Thyroid gland (tissue), 4 donors: ENCODE measurements at places on chromosomes 3 and 15. TPM values are rescaled to one million over a fixed set of nuclear protein-coding genes. Genes with fewer than 3 reads are reported as not detected.

The FSTL1 gene
- 135 TPM for total RNA-seq

The FAM240A gene
- not detected for total RNA-seq

The ANKUB1 gene
- not detected for total RNA-seq

The MOBP gene
- total RNA-seq, result not detected

The PROS1 gene
- total RNA-seq, result 29.3 TPM

The PLS1 gene
- total RNA-seq, result 18.8 TPM

The HSPBAP1 gene
- 15.9 TPM for total RNA-seq

The CP gene
- total RNA-seq, result 22.4 TPM

The HDDC3 gene
- total RNA-seq, result 13.3 TPM

The BSN gene
- total RNA-seq, result 0.81 TPM

DNA sequence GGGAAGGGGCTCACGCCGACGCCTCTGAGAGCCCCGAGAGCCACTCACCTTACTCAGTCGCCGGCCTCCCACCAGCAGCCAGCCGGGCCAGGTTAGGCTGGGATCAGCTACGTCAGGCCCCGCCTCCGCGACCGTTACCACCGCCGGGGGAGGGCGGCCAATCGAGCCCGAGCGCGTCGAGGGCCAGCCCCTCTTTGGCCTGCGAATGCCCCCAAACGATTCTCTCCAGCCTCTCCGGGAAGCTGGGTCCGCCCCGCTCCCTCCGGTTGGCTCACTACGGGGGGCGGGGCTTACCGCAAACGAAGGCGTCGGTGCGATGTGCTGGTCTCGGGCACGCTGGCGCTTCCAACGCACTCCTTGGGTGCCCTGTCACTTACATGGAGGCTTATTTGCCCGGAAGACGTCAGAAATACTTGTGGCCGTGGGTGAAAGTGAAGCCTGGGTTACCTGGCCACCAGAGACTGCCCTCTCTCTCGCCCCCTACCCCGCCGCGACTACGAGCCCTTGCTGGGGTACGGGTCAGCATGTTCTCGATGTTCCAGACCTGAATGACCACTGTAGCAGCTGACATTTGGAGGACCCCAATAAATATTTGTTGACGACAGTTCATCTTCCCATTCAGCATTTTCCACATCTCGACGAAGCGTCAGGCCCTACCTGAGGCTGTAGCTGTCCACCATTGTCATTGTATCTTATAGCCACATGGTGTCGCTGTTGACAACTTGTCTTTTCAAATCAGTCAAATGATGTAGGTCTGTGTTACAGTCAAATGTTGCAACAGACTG lies at the start of gene CEP70:
Gene CEP70 (minus strand): TSS at position 111 of the 785 bp plus-strand sequence. CDS start 21,333 bp downstream, outside the sequence.
- DNase-seq, result peak; percentile 98
- peak within 1 kb of the TSS; percentile 87 for H3K27ac ChIP-seq
- H3K4me3 ChIP-seq, result peak within 1 kb of the TSS; percentile 59
- H3K36me3 ChIP-seq, result no peaks in the 10 kb centered on the region
- peaks cover 5% of the 10 kb centered on the region for H3K4me1 ChIP-seq

GRCh38 chr15:95742256-95742655 lies 588.2 kb upstream of the NR2F2 start:
- H3K4me3 ChIP-seq, result no peak overlapping the region
- no peaks in the 10 kb centered on the region for H3K4me1 ChIP-seq
- no peak overlapping the region for H3K27ac ChIP-seq
- DNase-seq, result no peak
- no peaks in the 10 kb centered on the region for H3K27me3 ChIP-seq

DNA sequence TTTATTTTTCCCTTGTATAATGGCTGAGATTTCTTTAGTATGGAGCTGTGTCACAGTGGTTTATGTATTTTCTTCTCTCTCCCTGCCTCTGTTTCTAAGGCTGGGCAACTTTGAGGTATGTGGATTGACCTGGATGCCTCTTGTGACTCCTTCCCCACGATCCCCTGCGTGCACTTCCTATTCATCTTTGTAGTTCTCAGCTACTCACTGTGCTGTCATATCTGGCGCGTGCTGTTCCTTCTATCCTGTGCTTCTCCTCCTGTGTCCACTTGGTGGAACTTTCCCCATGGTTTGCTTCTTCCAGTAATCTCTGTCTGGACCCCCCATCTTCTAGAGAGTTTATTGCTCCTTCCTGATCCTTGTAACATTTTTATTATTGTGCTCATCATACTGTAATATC lies 97.3 kb downstream of the AKAP13 start:
- H3K4me1 ChIP-seq, result peaks cover 84% of the 10 kb centered on the region
- peak; percentile 81 for DNase-seq
- H3K27ac ChIP-seq, result peak overlapping the region; percentile 67
- no peaks in the 10 kb centered on the region for H3K36me3 ChIP-seq
- no peaks in the 10 kb centered on the region for H3K27me3 ChIP-seq
- H3K4me3 ChIP-seq, result no peak overlapping the region

DNA sequence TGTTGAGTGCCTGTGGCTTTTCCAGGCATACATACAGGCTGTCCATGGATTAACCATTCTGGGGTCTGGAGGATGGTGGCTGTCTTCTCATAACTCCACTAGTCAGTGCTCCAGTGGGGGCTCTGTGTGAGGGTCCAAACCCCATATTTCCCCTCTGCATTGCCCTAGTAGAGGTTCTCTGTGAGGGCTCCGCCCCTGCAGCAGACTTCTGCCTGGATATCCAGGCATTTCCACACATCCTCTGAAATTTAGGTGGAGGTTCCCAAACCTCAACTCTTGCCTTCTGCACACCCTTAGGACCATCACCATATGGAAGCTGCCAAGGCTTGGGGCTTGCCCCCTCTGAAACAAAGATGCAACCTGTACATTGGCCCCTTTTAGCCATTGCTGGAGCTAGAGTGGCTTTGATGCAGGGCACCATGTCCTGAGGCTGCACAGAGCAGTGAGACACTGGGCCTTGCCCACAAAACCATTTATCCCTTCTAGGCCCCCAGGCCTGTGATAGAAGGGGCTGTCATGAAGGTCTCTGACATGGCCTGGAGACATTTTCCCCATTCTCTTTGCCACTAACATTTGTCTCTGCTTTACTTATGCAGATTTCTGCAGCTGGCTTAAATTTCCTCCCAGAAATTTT lies 400.1 kb upstream of the MDFIC2 start:
- no peaks in the 10 kb centered on the region for H3K27me3 ChIP-seq
- H3K27ac ChIP-seq, result no peak overlapping the region
- H3K4me1 ChIP-seq, result no peaks in the 10 kb centered on the region
- no peak overlapping the region for H3K4me3 ChIP-seq

GRCh38 chr3:196357905-196358304 lies 19.7 kb upstream of the TM4SF19 start:
- H3K27me3 ChIP-seq, result no peaks in the 10 kb centered on the region
- no peak overlapping the region for H3K27ac ChIP-seq
- DNase-seq, result no peak
- H3K4me1 ChIP-seq, result no peaks in the 10 kb centered on the region
- H3K4me3 ChIP-seq, result no peak overlapping the region
- peaks cover 52% of the 10 kb centered on the region for H3K36me3 ChIP-seq

GRCh38 chr15:79451361-79451999 lies 19.3 kb downstream of the MINAR1 start:
- no peaks in the 10 kb centered on the region for H3K36me3 ChIP-seq
- H3K4me3 ChIP-seq, result no peak overlapping the region
- no peaks in the 10 kb centered on the region for H3K27me3 ChIP-seq
- H3K4me1 ChIP-seq, result no peaks in the 10 kb centered on the region

DNA sequence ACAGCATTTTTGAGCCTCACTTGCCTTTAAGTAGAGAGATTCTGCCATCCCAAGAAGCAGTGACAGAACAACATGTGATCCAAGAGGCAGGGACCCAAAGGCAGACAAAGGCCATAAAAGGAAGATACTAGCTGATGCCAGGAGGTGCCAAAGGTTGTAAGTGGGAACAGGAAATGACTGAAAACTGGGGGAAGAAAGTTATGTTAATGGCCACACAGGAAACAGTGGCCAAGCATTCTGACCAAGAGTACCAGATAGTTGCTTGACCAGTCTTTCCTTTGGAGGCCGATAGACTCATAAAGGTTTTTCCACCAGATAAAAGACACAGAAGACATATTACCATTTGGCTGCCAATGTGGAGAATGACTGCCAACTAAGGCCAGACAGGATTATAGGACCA lies 274.5 kb upstream of the PEX5L start:
- DNase-seq, result no peak
- H3K27ac ChIP-seq, result no peak overlapping the region
- no peaks in the 10 kb centered on the region for H3K4me1 ChIP-seq
- no peaks in the 10 kb centered on the region for H3K27me3 ChIP-seq
- no peaks in the 10 kb centered on the region for H3K36me3 ChIP-seq

DNA sequence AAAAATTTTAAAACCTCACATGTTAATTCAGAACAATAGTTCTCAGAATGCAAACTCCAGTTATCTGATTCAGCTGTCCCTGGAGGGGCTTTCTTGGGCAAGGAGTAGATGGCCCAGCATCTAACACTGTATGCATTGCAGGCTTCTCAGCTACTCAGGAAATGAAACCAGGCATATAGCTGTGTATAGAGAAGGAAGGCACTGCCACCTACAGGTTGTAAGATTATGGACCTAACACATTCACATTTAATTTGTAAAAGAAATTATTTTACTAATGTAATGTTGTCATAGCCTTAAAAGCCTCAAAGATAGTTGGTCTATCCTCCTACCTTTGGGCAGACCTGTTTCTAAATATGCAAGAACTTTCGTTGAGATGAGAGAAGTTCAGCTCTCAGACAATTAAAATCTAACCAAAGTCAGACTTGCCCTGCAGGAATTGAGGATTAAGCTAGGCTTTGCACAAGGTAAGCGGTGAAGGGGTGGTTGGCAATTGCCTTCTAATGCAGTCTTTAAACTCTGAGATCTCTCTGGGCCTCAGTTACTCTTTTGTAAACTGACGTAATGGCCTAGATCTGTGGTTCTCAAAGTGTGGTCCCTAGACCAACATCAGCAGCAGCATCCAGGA lies 132.8 kb upstream of the SLC24A5 start:
- peak; percentile 15 for DNase-seq
- no peaks in the 10 kb centered on the region for H3K36me3 ChIP-seq
- no peaks in the 10 kb centered on the region for H3K27me3 ChIP-seq
- no peak overlapping the region for H3K27ac ChIP-seq

DNA sequence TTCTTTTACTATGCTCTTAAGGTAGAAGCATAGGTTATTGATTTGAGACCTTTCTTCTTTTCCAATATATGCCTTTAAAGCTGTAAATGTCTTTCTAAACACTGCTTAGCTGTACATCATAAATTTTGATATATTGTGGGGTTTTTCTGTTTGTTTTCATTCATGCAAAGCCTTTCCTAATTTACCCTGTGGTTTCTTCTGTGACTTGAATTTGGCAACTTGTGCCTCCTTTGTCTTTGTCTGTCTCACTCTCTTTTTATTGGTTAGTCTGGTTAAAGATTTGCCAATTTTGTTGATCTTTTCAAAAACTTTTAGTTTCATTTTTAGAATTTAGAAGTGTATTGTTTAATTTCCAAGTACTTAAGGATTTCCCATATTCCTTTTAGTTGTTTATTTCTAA lies 343.1 kb downstream of the OXSM start:
- DNase-seq, result no peak
- H3K4me1 ChIP-seq, result no peaks in the 10 kb centered on the region
- H3K4me3 ChIP-seq, result no peak overlapping the region
- H3K36me3 ChIP-seq, result no peaks in the 10 kb centered on the region
- no peaks in the 10 kb centered on the region for H3K27me3 ChIP-seq

DNA sequence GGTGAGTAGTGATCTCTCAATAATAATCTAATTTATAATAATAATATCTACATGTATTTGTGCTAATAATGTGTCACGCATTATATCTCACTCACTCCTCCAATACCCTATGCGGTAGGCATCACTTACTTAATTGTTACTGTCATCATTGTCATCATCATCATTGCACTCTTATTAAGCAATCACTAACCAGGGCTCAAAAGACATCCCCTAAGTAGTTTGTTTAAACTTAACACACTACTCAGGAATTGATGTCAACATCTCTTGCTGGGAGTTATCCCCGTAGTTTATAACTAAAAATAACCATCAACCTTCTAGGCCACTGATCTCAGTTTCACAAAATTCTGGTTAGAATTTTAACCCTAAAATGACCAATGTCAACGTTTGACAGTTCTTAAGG lies 56.8 kb upstream of the ICE2 start:
- H3K36me3 ChIP-seq, result no peaks in the 10 kb centered on the region
- H3K27me3 ChIP-seq, result no peaks in the 10 kb centered on the region
- H3K27ac ChIP-seq, result no peak overlapping the region
- H3K4me3 ChIP-seq, result no peak overlapping the region
- peaks cover 2% of the 10 kb centered on the region for H3K4me1 ChIP-seq
- no peak for DNase-seq

DNA sequence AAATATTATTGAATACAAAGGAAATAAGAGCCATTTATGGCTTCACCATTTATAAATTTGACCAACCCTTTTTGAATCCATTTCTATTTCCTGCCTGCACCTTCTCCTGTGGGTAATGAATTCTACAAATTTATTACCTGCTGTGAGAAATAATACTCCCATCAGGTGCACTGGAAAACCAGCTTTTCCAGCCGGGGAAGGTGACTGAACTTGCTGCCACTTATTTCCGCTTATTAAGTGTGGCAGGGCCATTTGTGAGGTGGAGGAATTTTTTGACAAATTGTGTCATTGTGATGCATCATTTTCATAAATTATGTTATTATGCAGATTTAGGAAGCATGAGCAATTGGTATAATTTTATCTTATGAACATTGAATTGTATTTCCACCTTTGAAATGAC lies 151.1 kb downstream of the SQOR start:
- no peaks in the 10 kb centered on the region for H3K36me3 ChIP-seq
- H3K27me3 ChIP-seq, result no peaks in the 10 kb centered on the region
- H3K4me1 ChIP-seq, result no peaks in the 10 kb centered on the region

GRCh38 chr15:62601777-62602545 lies 436.9 kb upstream of the C2CD4B start:
- H3K4me3 ChIP-seq, result no peak overlapping the region
- no peak overlapping the region for H3K27ac ChIP-seq
- H3K4me1 ChIP-seq, result no peaks in the 10 kb centered on the region
- no peaks in the 10 kb centered on the region for H3K36me3 ChIP-seq
- H3K27me3 ChIP-seq, result no peaks in the 10 kb centered on the region
- no peak for DNase-seq

DNA sequence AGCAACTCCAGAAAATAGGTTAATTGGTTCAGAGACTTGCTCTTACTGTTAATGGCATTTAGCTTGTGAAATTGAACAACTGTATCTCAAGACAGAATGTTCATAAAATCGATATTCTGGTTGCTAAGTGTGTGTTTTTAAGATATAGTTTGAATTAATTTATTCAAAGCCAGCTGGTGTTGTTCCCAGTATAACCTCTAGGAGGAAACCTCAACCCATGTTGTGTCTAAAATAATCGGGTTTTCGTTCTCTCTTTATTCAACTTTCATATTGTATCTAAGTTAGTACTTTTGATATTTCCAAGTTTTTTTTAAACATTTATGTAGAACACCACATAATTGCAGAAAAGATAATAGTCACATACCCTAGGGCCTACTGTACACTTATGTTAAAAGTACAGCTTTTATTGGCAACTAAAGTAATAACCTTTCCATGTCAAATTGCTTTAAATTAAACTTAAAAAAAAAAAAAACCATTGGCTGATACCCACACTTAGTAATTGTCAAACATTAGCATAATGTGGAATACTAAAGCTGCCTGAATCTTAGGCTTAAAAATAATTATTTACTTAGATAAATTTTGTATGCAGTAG lies 90.9 kb downstream of the SAMMSON start:
- no peak overlapping the region for H3K4me3 ChIP-seq
- no peak overlapping the region for H3K27ac ChIP-seq
- DNase-seq, result no peak
- peaks cover 14% of the 10 kb centered on the region for H3K4me1 ChIP-seq
